Eye (tissue), 1 donor: ENCODE measurements at places on chromosomes 16 and 17.
A peak's percentile ranks its signal among the peaks of the same experiment; 100 is the strongest.

DNA sequence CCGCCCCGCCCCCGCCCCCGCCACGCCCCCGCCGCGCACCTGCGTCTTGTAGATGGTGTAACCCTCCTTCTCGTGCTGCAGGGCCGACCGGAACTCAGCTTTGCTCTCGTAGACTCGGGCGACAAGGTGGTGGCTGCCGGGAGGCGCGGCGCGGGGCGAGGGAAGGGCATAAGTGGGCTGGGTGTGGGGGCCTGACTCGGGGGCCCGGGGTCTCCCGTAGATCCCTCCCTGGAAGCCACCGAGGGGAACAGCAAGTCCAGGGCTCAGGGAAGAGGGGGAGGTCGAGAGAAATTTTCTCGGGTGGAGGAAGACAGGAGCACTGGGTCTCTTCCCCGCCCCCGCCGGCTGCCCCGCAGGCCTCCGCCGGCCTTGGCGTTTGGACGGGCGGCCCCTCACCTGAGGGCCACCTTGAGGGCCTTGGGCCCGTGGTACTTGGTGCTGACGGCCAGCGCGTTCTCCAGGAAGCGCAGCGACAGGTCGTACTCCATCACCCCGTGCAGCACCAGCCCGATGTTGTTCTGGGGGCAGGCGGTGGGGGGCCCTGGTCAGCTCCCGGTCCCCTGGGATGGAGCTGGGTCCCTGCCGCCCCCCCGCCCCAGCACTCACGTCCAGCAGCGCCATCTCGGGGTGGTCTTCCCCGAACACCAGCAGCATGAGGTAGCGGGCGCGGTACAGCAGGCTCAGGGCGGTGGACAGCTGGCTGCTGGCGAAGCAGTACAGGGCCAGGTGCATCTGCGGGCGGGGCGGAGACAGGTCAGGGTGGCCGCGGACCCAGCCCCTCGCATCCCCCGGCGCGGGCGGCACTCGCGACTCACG lies 19.4 kb downstream of the CLUH start:
- no peak for DNase-seq

GRCh38 chr17:50146927-50147665 lies 3.4 kb downstream of the PPP1R9B start:
- DNase-seq: no peak

- peak; percentile 59 for DNase-seq
Observed at GRCh38 chr16:87550495-87550961, 51.8 kb upstream of the JPH3 start.

DNA sequence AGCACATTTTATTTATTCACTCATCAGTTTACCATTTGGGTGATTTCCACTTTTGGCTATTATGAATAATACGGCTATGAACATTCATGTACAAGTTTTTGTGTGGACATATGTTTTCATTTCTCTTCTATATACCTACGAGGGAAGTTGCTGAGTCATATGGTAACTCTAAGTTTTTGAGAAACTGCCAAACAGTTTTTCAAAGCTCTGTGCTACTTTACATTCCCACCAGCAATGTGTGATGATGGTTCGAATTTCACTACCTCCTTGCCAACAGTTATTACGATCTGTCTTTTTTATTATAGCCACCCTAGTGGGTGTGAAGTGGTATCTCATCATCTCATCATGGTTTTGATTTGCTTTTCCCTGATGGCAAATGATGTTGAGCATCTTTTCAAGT lies 63.7 kb upstream of the MRTFB start:
- DNase-seq: no peak

- DNase-seq: no peak
Observed at GRCh38 chr16:51569203-51569931, 418.3 kb upstream of the SALL1 start.
